Fibroblast of villous mesenchyme (primary cell): ENCODE measurements at places on chromosomes 3 and 15. TPM values are rescaled to one million over a fixed set of nuclear protein-coding genes. Genes with fewer than 3 reads are reported as not detected.

The ANKRD28 gene
- 248 and 372 TPM in 2 replicates for total RNA-seq

The GOLGA6L25 gene
- not detected in 2 replicates for total RNA-seq

The SLC22A14 gene
- 0.32 and 0.86 TPM in 2 replicates for total RNA-seq

- DNase-seq: no peak
Measured at GRCh38 chr3:194204042-194204987, 68.4 kb downstream of the HES1 start.

DNA sequence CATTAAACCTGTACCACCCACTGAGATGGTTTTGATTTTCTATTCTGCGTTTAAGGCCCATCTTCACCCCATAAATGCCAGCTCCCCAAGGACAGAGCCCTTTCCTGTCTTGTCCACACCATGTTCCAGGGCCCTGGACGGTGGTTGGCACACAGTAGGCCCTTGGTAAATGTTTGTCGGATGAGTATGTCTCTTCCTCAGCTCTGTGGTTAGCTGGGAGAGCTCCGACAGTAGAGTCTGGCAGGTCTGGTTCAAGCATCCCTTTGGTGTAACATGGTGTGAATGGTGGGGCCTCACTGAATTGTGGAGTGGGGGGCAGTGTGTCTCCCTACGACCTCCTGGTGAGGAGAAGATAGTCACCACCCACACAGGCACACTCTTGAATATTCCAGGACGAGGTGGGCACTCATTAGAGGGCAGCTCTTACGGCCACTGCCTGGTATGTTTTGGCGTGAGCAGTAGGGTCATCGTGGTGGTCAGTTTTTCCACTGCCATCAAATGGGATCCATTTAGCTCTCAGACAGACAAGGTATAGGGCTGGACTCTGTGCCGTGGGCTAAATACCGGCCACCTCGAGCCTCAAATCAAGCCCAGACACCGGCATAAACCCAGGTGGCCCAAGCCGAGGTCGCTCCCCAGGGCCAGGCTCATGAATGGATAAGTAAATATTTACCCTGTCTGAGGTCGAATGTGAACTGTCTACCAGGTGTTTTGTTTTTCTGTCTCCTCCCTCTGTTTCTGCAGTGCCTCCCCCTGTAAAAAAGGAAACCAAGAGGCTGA, 61.3 kb downstream of the SMAD3 start:
- DNase-seq: no peak

DNA sequence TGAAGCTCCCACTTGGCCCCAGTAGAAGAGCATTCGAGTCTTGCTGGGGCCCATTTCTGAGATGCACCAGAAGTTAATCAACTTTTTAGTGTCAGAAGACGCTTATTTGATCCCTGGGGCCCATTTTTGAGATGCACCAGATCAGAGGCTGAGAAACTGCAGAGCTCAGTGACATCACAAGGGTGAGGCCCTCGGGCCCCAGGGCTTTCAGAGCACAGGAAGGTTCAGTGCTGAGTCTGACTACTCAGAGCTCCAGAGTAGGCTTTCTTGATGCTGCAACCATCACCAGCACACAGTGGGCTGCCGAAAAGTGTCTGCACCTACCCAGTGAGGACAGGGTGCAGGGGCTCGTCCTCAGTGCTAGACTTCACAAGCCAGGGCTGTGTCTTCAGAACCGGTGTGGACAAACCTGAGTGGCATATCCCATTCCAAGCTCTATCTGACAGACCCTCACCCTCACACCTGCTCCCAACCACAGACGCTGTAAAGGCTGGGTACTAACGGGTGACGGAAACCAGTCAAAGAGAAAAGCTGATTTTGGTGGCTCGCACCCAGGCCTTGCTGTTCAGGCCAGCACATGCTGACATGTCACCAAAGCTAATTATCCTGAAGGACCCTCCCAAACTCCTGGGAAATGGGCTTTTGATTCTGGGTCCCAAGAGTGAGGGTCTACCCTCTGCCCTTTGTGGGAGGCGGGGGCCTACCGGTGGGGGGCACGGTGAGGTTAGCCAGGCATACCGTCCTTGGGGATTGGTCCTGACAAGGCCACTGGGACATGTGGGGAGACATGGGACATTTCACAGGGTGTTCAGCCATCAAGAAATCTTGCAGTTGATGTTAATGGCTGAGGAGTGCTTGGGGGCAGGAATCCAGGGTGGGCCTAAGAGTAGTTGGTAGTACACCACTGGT, 83.0 kb downstream of the PDCD6IP start:
- no peak for DNase-seq

- DNase-seq: peak; percentile 51
Measured at GRCh38 chr3:51942603-51943450, 664 bp downstream of the PARP3 start.

DNA sequence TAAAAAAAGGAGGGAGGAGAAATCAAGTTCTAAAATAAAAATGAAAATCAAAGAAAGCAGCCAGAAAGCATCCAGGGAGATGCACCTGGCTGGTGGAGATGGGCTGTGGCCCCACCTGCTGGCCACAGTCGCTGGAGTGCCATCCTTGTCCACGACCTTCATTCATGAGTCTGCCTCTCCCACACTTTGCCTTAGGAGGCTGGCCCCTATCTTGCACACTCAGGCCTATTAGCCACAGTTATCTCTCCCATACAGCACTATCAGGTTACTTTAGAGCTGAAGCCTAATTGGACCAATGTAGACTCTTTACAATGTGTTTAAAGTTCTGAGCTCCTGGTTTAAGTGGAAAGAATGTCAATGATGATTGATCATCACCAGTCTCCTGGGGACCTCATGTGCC, 392.0 kb upstream of the RORA start:
- no peak for DNase-seq

GRCh38 chr3:196423044-196423781, 9.0 kb downstream of the UBXN7 start:
- DNase-seq: peak; percentile 13

The ACAN gene
- 1.6 TPM in 1 of 2 replicates, not detected in the other for total RNA-seq

DNA sequence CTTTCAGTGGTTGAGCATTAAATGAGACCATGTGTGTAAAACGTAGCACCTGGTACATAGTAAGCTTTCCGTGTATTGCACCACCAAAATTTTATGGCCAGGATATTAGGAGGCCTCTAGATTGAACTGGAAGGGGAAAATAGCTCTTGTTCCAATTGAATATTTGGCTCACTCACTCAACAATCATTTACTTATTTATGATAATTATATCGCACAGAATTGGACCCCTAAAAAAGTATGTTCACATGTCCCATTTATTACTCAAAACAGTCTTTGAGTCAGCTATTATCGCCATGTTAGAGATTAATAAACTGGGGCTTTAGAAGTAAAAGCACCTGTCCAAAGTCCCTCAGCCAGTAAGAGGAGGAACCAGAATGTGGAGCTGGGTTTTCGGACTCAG, 5.1 kb upstream of the TTLL3 start:
- no peak for DNase-seq

The PIK3CA gene
- 20.0 and 30.2 TPM in 2 replicates for total RNA-seq

GRCh38 chr3:124089214-124089613, 97.3 kb upstream of the ROPN1 start:
- no peak for DNase-seq

The HEMK1 gene
- total RNA-seq: 8.6 and 10.0 TPM in 2 replicates

GRCh38 chr3:70951316-70951715, 632.2 kb downstream of the FOXP1 start:
- DNase-seq: no peak

- no peak for DNase-seq
Measured at GRCh38 chr3:55158345-55158744, 230.5 kb upstream of the LRTM1 start.

- peak; percentile 61 for DNase-seq
Measured at GRCh38 chr3:45575386-45575923, 19.1 kb upstream of the LIMD1 start.

The KBTBD13 gene
- not detected in 2 replicates for total RNA-seq

GRCh38 chr3:131260525-131260924, 121.0 kb upstream of the NUDT16 start:
- no peak for DNase-seq

DNA sequence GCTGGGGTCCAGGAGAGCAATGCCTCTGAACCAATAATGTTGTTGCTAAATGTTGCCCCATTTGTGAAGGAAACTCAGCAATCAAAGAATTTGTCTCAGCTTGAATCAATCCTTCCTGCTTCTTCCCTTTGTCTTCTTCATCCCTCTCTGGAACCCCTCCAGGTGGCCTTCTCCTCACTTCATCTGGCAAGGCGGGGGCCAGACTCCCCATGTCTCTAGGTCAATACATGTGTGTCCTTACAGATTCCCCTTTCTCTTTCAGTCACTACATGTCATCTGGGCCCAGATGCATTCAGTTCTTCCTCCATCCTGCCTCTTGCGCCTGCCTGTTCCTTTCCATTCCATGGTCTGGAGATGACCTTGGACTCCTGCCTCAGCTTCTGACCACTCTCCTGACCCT, 8.0 kb upstream of the LTF start:
- no peak for DNase-seq

DNA sequence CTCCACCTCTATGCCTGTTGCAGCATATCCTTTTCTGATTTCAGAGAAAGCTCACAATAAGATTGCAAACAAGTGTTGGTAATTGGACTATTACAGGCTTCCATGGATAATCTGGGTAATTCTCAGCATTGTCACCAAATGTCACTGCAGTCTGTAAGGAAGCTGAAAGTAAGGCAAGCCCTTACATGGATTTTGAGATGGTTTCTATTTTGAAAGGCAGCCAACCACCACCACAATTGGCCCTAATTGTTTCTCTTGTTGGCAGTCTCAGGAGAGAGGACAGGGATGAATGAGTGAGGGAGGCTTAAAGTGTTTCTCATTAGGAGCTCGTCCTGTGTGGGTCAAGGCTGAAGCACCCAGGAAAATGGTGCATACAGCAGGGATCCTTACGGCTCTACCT, 879.9 kb downstream of the TUSC7 start:
- no peak for DNase-seq

GRCh38 chr3:61177450-61177849, 73.8 kb downstream of the FHIT start:
- DNase-seq: no peak

The B4GALT4 gene
- total RNA-seq: 28.3 and 47.5 TPM in 2 replicates

The ST6GAL1 gene
- total RNA-seq: 1.3 and 1.6 TPM in 2 replicates

DNA sequence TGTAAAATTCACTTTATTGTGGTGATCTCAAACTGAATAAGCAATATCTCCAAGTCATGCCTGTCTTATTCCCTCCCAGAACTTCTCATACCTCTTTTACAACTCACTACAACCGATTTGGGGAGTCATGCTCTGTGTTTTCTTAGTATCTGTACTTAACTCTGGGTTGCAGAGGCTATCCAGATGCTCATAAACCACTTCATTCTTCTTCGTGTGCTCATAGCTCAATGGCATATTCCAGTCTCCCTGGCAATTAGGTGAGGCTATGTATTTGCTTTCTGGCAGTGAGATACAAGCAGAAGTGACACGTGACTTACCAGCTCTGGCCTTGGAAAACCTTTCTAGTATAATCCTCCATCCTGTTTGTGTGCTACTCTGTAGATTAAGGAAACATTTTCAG, 360.9 kb downstream of the ZNF385D start:
- DNase-seq: peak; percentile 17

DNA sequence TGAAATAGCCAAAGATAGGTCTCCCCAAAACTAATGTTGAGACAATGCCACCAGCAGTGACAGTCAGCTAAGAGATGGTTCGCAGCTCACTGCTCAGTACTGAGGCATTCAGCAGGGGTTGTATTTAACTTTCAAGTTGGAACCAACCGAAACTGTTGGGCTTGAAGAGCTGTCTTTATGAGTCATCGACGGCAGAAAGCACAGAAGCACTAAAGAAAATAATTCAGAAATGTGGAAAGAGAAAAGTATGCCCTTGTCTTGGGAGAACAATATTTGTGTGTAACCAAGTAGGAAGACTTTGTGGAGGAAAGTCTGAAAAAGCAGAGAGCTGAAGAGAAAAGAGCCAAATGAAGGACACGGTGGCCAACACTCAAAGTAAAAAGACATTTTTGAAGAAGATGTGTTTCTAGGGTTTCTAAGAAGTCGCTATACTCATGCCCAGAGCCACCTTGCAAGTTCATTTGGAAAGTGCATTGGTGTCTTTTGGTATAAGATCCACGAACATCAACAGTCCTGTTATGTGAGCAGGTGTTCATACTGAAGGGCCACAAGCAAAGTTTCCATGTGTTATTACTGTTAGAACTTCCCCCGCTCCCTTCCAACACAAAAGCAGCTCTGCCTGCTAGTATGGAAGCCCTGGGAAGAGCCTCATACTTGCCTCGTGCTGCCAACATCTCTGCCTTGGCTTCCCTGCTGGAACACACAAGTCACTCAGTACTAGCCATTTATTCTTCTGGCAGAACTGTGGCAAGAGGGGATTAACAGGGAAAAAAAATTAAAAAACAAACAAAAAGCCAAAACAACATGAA, 4.1 kb upstream of the RARB start:
- peak; percentile 66 for DNase-seq

The ACKR2 gene
- under 0.01 TPM in 1 of 2 replicates, not detected in the other for total RNA-seq

DNA sequence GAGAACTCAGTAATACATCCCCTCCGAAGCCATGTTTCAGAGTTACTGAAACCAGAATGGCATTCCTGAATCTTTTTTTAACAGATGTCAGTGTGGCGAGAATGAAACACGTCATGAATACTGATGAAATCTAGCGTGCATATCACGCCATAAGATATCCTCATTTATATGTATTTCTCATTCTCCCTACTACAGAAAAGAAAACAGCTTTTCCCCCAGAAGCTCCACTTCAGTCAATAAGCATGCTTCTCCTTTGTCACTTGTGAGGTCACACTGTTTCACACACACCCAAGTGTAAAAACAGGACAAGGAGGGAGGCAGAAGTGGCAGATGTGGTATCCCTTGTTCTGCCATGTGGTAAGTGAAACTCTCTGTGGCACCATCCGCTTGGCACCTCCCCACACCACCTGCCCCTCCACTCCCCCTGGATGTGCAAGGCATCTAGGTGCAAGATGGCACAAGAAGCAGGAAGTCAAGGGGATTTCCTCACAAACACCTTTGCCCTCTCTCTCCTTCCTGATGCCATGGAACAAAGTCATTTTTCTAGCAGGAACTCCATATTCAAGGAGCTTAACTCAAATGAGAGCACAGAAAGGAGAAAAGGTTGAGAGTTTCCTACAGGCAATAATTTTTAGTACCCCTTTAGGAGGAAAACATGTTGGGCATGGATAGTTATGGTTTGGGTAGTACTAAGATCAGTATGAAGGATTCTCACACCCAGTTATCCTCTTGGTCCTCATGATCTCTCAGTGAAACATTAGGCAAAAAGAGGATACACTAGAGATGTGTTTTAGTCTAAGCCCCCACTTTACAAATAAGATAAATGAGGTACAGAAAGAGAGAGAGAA, 47.5 kb upstream of the FRMD4B start:
- DNase-seq: peak; percentile 28

- DNase-seq: no peak
Measured at GRCh38 chr3:183099838-183100204, 525 bp upstream of the MCCC1 start.

GRCh38 chr3:147962408-147963164, 553.4 kb downstream of the ZIC1 start:
- no peak for DNase-seq

DNA sequence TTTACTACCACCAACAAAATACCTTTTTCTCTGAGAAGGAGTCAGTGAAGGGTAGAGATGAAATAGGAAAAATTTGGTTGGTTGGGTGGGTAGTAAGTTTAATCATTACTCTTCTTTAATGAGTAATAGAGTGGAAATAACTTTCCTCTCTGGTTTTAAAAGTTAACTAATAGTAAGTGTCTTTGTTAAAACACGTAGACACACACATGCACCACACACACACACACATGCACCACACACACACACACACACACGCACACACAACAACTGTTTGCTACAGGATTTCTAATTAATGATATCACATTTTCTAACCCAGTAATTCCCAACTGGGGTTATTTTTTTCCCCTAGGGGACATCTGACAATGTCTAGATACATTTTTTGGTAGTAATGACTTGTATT, 84.1 kb downstream of the CHL1 start:
- DNase-seq: no peak
